ENCODE measurements at places on chromosomes 11 and 22. TPM values are rescaled to one million over a fixed set of nuclear protein-coding genes. Genes with fewer than 3 reads are reported as not detected.
A peak's percentile ranks its signal among the peaks of the same experiment; 100 is the strongest.

PRR5L gene
- 303 TPM for total RNA-seq

MRGPRX4 gene
- not detected for total RNA-seq

SSRP1 gene
- total RNA-seq = 47.1 TPM

GLYATL1 gene
- total RNA-seq = not detected

HBB gene
- not detected for total RNA-seq

RBMXL2 gene
- not detected for total RNA-seq

DNA sequence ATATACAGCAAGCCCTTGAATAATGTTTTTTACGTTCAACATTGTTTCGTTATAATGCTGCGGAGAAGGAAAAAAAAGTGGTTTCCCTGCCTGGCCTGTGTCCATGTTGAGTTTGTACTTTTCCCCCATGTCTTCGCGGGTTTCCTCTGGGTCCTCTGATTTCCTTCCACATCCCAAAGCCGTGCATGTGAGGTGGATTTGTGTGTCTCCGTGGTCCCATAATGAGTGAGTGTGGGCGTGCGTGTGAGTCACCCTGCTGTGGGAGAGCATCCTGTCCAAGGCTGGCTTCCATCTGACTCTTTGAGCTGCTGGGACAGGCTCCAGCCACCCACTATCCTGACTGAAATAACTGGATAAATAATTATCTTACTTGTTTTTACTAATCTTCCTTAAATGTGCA, 29.6 kb upstream of the SNX19 start:
- no peak for DNase-seq
- no peak overlapping the region for H3K27ac ChIP-seq
- no peaks in the 10 kb centered on the region for H3K27me3 ChIP-seq
- no peak overlapping the region for H3K4me3 ChIP-seq

- no peak overlapping the region for H3K27ac ChIP-seq
- no peaks in the 10 kb centered on the region for H3K27me3 ChIP-seq
- H3K4me1 ChIP-seq = no peaks in the 10 kb centered on the region
- no peak overlapping the region for H3K4me3 ChIP-seq
- H3K36me3 ChIP-seq = peaks cover 5% of the 10 kb centered on the region
Measured at GRCh38 chr22:17910561-17911311, 113.6 kb downstream of the MICAL3 start.

GRCh38 chr11:723120-723883, 17.3 kb downstream of the EPS8L2 start:
- peaks cover 21% of the 10 kb centered on the region for H3K27me3 ChIP-seq
- H3K4me1 ChIP-seq = peaks cover 52% of the 10 kb centered on the region
- no peak overlapping the region for H3K27ac ChIP-seq
- no peaks in the 10 kb centered on the region for H3K36me3 ChIP-seq
- peak; percentile 54 for DNase-seq

DNA sequence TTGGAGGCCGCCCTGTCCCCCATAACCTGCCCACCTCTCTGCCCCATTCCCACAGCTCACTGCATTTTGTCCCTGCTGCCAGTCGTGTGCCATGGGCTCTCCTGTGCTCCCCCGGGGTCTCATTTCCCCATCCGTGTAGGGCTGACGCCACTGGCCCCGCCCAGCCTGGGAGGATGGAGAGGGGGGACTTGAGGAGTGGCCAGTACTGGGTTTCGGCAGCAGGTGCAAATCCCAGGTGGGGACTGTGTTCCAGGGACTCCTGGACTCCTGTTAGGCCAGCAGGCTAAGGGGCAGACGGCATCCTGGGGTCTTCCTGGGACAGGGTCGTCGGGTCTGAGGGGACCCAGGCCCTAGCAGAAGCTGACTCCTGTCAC, 1.2 kb upstream of the MYO7A start:
- H3K27ac ChIP-seq = no peak overlapping the region
- peak overlapping the region; percentile 24 for H3K4me3 ChIP-seq
- peaks cover 17% of the 10 kb centered on the region for H3K4me1 ChIP-seq
- H3K27me3 ChIP-seq = peaks cover 11% of the 10 kb centered on the region
- H3K36me3 ChIP-seq = no peaks in the 10 kb centered on the region
- no peak for DNase-seq

DNA sequence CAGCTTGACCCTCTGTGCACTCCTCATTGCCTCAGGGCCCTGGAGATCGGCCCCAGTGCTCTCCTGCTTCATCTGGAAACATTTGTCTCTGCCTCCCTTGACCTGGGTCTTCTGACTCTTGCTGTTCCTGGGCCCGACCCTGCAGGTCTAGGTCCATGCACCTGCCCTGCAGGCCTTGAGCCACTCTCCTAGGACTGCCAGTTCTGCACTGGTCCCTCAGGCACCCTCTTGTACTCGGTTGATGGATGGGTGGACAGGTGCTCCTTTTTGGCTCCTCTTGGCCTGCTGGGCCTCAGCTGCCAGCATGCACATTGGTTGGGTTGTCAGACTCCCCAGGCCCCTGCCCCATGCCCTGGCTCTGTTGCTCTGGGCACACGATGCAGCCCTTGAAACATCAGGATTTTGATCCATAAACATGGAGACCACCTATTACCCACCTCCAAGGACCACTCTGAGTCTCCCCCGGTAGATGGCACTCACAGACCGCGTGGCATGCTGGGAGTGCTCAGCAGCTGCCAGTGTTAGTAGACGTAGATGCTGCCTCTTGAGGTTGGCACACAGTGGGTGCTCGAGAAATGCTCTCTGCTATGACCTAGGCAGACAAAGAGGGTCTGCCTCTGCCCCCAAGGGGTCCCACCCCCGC, 20.2 kb upstream of the ACR start:
- DNase-seq = no peak
- H3K36me3 ChIP-seq = no peaks in the 10 kb centered on the region
- H3K4me3 ChIP-seq = no peak overlapping the region
- H3K27ac ChIP-seq = no peak overlapping the region

GRCh38 chr11:86594746-86595145, 77.7 kb downstream of the ME3 start:
- H3K27me3 ChIP-seq = no peaks in the 10 kb centered on the region
- no peak overlapping the region for H3K27ac ChIP-seq
- H3K36me3 ChIP-seq = no peaks in the 10 kb centered on the region
- H3K4me3 ChIP-seq = no peak overlapping the region
- H3K4me1 ChIP-seq = peaks cover 9% of the 10 kb centered on the region
- no peak for DNase-seq

- no peak for DNase-seq
- H3K36me3 ChIP-seq = peaks cover 54% of the 10 kb centered on the region
- no peaks in the 10 kb centered on the region for H3K27me3 ChIP-seq
- no peaks in the 10 kb centered on the region for H3K4me1 ChIP-seq
- no peak overlapping the region for H3K4me3 ChIP-seq
Measured at GRCh38 chr22:31605851-31606585, 56.0 kb downstream of the PISD start.

GRCh38 chr22:49191506-49191980, 636.1 kb downstream of the BRD1 start:
- no peak overlapping the region for H3K4me3 ChIP-seq
- H3K27me3 ChIP-seq = no peaks in the 10 kb centered on the region
- no peaks in the 10 kb centered on the region for H3K36me3 ChIP-seq
- no peaks in the 10 kb centered on the region for H3K4me1 ChIP-seq
- no peak for DNase-seq

DNA sequence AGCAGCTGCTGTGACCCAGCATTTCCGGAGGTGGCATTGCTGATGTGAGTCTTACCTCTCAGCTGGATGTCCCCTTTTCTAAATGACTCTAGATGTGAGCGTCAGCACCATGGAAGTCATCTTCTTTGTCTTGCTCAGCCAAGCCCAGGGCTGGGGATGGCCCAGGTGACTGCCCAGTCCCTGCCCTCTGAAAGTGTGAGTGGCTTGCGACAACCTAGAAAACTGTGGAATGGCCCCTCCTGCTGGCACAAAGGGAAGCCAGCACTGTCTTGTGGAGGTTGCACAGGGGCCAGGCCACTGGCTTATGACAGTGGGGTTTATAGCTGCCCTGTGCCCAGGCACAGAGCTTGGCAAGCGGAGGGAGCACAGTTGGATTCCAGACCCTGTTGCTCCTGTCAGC, 6.2 kb downstream of the TUB start:
- H3K36me3 ChIP-seq = no peaks in the 10 kb centered on the region
- no peak for DNase-seq
- H3K4me3 ChIP-seq = no peak overlapping the region
- no peaks in the 10 kb centered on the region for H3K4me1 ChIP-seq
- no peak overlapping the region for H3K27ac ChIP-seq

GRCh38 chr11:111457731-111458368, 54.3 kb downstream of the BTG4 start:
- no peaks in the 10 kb centered on the region for H3K4me1 ChIP-seq
- H3K36me3 ChIP-seq = no peaks in the 10 kb centered on the region
- H3K27me3 ChIP-seq = no peaks in the 10 kb centered on the region
- no peak for DNase-seq
- H3K4me3 ChIP-seq = no peak overlapping the region

- DNase-seq = no peak
- H3K4me1 ChIP-seq = peaks cover 42% of the 10 kb centered on the region
- no peaks in the 10 kb centered on the region for H3K36me3 ChIP-seq
- H3K27me3 ChIP-seq = peaks cover 10% of the 10 kb centered on the region
- no peak overlapping the region for H3K27ac ChIP-seq
- H3K4me3 ChIP-seq = no peak overlapping the region
Measured at GRCh38 chr11:77067861-77068443, 1.2 kb downstream of the CAPN5 start.

DNA sequence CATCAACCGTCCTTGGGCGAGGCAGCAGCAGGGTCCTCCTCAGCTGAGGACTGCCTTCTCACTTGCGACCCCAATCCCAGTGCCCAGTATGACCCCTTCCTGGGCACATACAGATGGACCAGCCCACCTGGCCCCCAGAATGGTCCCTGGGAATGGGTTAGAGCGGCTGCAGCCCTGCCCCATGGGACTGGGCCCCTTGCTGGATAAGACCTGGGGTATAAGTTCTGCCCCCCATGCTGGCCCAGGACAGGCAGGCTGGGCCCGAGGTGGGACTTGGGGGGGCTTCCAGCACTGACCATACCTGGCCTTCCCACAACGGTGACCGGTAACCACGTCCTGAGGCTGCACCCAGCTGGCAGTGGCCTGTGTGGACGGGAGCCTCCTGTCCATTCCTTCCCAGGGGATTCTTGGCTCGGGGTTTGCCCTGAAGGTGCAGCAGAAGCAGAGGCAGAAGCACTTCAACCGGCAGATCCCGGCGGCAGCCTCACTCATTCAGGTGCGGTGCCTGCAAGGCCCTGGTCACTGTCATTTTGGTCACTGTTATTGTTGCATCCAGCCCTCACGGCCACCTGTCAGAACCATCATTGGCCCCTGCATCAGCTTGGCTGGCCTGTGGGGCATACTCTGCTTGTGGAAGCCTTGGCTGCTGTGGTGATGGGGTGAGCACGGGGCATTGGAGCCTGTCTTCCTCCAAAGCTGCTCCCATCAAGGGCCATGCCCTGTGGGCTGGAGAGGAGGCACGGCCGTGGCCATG, 114.8 kb downstream of the KCNQ1OT1 start:
- no peaks in the 10 kb centered on the region for H3K4me1 ChIP-seq
- no peak overlapping the region for H3K4me3 ChIP-seq
- H3K27ac ChIP-seq = no peak overlapping the region

- peaks cover 97% of the 10 kb centered on the region for H3K4me1 ChIP-seq
- H3K36me3 ChIP-seq = peaks cover 6% of the 10 kb centered on the region
- DNase-seq = no peak
- H3K27ac ChIP-seq = peak overlapping the region; percentile 97
- no peak overlapping the region for H3K4me3 ChIP-seq
- H3K27me3 ChIP-seq = no peaks in the 10 kb centered on the region
Measured at GRCh38 chr11:72742513-72743320, 9.5 kb downstream of the ARAP1 start.

- H3K36me3 ChIP-seq = no peaks in the 10 kb centered on the region
- H3K4me3 ChIP-seq = no peak overlapping the region
- DNase-seq = no peak
- peaks cover 6% of the 10 kb centered on the region for H3K4me1 ChIP-seq
Measured at GRCh38 chr11:66131937-66132632, 62.0 kb downstream of the PACS1 start.

- peak overlapping the region; percentile 44 for H3K27ac ChIP-seq
- peaks cover 45% of the 10 kb centered on the region for H3K4me1 ChIP-seq
- H3K4me3 ChIP-seq = peak overlapping the region; percentile 74
- no peak for DNase-seq
Measured at GRCh38 chr11:96342014-96342960, 708 bp downstream of the MAML2 start.

DNA sequence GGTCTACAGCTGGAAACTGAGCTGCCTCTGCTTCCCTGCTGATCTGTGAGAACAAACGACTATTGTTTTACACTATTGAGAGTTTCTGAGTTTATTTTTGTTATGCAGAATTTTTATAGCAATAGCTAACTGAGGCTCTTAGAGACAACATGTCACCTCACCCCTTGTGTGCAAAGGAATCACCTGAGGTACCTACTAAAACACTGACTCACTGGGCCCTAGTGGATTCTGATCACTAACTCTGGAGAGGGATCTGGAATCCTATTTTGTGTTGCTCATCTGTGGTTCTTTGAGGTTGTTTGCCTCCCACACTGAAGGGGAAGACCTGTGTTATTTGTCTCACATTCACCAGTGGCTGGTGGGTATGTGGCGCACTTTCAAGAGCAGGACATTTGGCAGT, 13.4 kb upstream of the B3GAT1 start:
- no peak overlapping the region for H3K27ac ChIP-seq
- H3K27me3 ChIP-seq = no peaks in the 10 kb centered on the region
- H3K36me3 ChIP-seq = no peaks in the 10 kb centered on the region
- H3K4me3 ChIP-seq = no peak overlapping the region
- H3K4me1 ChIP-seq = no peaks in the 10 kb centered on the region

- no peaks in the 10 kb centered on the region for H3K4me1 ChIP-seq
- H3K27ac ChIP-seq = no peak overlapping the region
- no peak overlapping the region for H3K4me3 ChIP-seq
- no peak for DNase-seq
- H3K27me3 ChIP-seq = no peaks in the 10 kb centered on the region
Measured at GRCh38 chr11:132742929-132743328, 789.4 kb downstream of the OPCML start.

GRCh38 chr11:88494848-88495247, 157.3 kb upstream of the CTSC start:
- H3K4me3 ChIP-seq = no peak overlapping the region
- H3K36me3 ChIP-seq = no peaks in the 10 kb centered on the region
- no peaks in the 10 kb centered on the region for H3K27me3 ChIP-seq

DNA sequence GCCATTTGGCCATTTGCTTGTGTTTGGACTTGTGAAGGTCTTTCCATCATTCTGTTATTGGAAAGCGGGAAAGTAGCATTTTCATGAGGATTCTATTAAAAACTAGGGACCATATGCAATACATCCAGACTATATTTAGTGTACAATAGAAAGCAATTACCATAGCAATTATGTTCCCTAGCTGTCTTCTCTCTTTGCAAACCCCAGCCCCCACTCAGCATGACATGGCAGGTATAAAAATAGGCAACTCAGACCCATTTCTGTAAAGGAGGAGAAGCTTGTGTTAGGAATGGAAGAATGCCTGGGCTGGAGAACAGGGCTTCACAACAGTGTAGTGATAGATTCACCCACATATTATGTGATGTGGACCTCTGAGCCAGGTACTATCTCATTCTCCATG, 12.4 kb downstream of the OR51B6 start:
- no peak overlapping the region for H3K4me3 ChIP-seq
- H3K36me3 ChIP-seq = no peaks in the 10 kb centered on the region
- no peaks in the 10 kb centered on the region for H3K27me3 ChIP-seq
- no peak overlapping the region for H3K27ac ChIP-seq
- H3K4me1 ChIP-seq = no peaks in the 10 kb centered on the region
- no peak for DNase-seq

All from natural killer cell (primary cell).